ENCODE measurements at places on chromosomes 13 and 19. TPM values are rescaled to one million over a fixed set of nuclear protein-coding genes. Genes with fewer than 3 reads are reported as not detected.

RNF17 gene
- not detected for total RNA-seq

ARHGEF1 gene
- total RNA-seq, result 100 TPM

COX6B2 gene
- total RNA-seq, result 4.3 TPM

ZNF574 gene
- total RNA-seq, result 39.3 TPM

KLHL1 gene
- total RNA-seq, result not detected
